D341Med (cell line): ENCODE measurements at places on chromosomes 3 and 15.
A peak's percentile ranks its signal among the peaks of the same experiment; 100 is the strongest.

- DNase-seq = no peak
Measured at GRCh38 chr3:46482632-46483350, 15.0 kb upstream of the RTP3 start.

- DNase-seq = no peak
Measured at GRCh38 chr3:24351779-24352469, 142.7 kb downstream of the THRB start.

- no peak for DNase-seq
Measured at GRCh38 chr15:67955252-67955651, 98.9 kb upstream of the PIAS1 start.

- no peak for DNase-seq
Measured at GRCh38 chr3:36992806-36993325, at the start of gene EPM2AIP1. EPM2AIP1 (minus strand) TSS chr3:36993131; CDS start chr3:36993077, 54 bp downstream.

- DNase-seq = no peak
Measured at GRCh38 chr3:156814295-156814694, 11.9 kb upstream of the LEKR1 start.

- DNase-seq = no peak
Measured at GRCh38 chr3:155560135-155560534, 184.7 kb downstream of the PLCH1 start.

GRCh38 chr15:98286831-98287230, 326.3 kb downstream of the ARRDC4 start:
- DNase-seq = no peak

GRCh38 chr3:196012481-196012880, 69.4 kb downstream of the TFRC start:
- no peak for DNase-seq

DNA sequence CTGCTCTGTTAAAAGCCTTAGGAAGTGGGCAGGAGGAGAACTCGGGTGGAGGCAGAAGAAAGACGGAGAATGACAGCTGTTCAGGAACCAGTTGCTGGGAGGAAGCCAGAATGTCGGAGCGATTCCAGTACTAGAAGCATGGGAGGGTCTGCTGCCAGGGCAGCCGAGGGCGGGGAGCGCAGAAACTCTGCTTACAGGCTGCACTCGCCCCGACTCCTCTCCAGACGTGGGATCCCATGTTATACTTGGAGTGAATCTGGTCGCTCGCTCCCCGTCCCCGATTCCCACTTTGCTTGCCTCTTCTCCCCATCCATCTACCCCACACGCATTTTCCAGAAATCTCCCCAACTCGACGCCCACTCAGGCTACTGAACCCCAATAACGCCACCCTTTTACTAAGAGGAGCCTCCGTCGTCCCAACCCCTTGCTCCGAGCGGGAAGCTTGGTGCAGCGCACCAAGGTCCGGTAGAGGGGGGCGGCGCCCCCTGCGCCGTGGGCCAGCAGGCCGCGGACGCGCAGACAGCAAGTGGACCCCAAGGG, 665 bp downstream of the GATM start:
- DNase-seq = peak; percentile 53

DNA sequence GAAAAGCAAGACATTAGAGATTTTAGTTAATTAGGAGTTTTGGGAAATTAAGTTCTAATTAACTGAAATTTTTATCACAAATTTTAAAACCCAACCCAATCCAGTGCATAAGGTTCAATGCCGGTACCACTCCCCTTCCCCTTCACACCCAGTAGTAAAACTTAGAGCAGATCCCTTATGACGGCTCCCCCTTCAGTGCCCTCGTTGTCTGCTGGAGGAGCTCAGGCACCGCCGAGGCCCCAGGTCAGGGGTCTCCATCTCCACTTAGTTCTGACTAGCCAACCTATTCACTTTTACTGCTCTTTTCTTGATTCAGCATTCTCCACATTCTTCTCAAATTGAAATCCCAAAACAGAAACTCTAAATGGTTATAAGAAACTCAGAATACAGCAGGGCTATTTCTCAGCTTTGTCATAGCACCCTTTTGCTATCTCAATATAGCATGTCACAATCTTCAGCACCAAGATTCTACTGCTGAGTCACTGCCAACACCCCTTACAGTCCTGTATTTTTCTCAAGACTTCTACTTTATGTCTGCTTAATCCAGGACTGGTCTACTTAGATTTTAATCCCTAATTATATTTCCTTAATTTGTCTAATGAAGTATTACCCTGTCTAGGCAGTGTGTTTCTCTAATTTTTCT, 39.8 kb downstream of the TUBGCP4 start:
- DNase-seq = no peak

DNA sequence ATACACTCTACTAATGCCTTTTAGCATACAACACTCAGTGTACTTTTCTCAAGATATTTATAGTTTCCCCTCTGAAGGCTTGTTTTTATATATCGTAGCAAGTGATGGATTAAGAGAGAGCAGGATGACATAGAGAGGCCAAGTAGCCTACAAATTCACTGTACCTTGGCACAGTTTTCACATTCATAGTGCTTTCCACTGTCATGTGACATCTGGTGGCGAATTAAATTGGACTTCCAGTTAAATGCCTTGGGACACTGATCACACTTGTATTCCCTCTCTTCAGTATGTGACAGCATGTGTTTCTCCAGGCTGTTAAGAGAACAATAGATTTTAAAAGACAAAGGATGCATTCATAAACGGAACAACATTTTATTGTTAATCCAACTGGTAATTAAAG, 541.1 kb downstream of the MECOM start:
- peak; percentile 30 for DNase-seq

DNA sequence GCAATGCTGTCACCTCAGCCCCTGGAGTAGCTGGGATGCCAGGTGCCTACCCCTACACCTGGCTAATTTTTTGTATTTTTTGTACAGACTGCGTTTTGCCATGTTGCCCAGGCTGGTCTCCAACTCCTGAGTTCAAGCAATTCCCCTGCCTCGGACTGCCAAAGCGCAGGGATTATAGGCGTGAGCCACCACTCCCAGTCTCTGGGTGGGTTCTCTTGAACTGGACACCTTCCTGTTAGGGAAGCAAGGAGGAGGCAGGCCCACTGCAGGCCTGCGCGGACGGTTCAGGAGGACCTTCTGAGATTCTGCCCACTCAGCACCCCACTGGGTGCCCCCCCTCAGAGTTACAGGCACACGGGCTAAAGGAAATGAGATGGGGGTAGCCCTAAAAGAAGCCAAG, 73.8 kb upstream of the HERC1 start:
- DNase-seq = no peak

DNA sequence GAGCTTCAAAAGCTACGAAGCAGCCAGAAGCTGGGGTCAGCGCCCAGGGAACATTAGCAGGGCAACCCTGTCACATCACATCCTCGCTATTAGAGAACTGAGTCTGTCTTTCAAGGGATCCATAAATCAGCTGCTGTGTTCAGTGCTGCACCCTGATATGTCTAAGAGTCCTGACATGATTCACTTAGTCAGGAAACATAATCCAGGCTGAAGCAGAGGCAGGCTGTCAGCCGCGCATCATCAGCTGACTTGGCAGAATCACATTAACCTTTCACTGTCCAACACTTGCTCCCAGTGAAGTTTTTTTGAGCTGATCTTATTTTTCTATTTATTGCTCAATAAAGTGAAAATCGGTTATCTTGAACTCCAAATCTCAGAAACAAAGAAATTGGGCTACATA, 23.5 kb downstream of the MYH15 start:
- peak; percentile 60 for DNase-seq

- peak; percentile 72 for DNase-seq
Measured at GRCh38 chr3:40179016-40179415, 130.5 kb upstream of the EIF1B start.

GRCh38 chr3:107524841-107525643, 2.3 kb downstream of the BBX start:
- DNase-seq = peak; percentile 68

GRCh38 chr15:94671858-94672532, 440.6 kb downstream of the MCTP2 start:
- no peak for DNase-seq

DNA sequence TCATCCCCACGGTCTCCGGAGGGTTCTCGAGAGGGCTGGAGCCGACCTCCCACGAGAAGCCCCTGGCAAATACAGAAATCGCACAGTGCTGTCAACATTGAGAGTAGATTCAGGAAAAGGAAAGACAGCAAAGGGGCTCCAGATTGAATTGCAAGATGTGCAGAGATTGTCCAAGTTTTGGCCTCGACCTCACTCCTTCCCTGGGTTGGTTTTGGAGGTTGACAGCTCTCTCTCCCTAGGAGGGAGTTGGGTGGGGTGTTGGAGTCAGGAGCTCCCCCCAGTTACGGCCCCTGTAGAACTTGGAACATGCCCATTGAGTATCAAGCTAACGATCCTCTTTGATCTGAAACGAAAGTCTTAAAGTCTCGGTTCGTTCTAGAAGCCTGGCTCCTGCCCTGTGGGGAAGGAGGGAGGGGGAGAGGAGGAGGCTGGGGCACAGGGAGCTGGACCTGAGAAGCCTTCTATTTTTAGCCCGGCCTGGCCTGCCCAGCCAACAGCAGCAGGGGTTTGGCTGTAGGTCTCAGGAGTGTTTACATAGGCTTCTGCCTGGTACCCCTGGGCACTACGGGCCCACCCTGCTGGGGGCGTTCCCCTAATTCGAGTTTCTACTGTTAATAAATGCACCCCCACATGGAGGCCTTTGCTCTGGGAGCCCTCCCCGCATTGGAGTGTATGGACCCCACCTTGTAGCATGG, 672 bp upstream of the KY start:
- peak; percentile 33 for DNase-seq

DNA sequence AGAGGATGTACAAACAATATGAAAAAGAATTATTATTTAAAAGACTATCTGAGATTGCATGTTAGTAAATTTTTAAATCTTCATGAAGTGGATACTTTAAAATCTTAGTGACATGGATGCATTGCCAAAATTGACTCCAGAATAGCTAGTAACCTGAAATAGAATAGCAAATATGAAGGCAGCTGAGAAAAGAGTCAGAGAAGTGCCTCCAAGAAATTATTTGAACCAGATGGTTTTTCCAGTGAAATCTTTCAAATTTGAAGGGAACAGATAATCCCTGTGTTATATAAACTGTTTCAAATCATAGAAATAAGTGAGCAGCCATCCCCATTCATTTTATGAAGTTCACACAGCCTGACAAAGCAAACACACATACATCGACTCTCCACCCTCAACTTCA, 29.6 kb downstream of the FSIP1 start:
- no peak for DNase-seq

DNA sequence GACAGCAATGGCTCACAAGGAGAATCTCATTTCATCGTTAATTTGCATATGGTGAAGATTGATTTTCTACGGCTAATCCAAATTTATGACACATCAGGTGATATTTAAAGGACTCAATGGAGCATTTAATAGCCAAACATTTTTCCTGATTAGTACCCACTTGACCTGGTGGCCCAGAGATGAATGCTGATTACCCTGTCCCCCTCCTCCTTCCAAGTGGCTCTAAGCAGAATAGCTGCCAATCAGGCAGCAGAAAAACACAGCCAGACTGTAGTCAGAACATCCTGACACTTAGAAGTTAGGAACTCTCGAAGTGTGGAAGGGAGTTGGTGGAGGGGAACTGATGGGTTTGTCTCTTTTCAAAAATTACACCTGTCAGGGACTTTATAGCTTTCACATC, 302.5 kb downstream of the ZNF621 start:
- DNase-seq = no peak
